ENCODE measurements at places on chromosomes 4 and X.

- DNase-seq = peak; percentile 43
These were observed 29.2 kb upstream of the ASMTL start for GRCh38 chrX:1481636-1482529.

- no peak for DNase-seq
These were observed 4.7 kb downstream of the LIMCH1 start for GRCh38 chr4:41542526-41543275.

- no peak for DNase-seq
These were observed 89.7 kb upstream of the NPNT start for GRCh38 chr4:105805501-105806120.

- DNase-seq = no peak
These were observed 569.3 kb upstream of the DIPK2B start for GRCh38 chrX:45769761-45770582.

- DNase-seq = no peak
These were observed 137.8 kb downstream of the UCHL1 start for GRCh38 chr4:41394481-41394894.

DNA sequence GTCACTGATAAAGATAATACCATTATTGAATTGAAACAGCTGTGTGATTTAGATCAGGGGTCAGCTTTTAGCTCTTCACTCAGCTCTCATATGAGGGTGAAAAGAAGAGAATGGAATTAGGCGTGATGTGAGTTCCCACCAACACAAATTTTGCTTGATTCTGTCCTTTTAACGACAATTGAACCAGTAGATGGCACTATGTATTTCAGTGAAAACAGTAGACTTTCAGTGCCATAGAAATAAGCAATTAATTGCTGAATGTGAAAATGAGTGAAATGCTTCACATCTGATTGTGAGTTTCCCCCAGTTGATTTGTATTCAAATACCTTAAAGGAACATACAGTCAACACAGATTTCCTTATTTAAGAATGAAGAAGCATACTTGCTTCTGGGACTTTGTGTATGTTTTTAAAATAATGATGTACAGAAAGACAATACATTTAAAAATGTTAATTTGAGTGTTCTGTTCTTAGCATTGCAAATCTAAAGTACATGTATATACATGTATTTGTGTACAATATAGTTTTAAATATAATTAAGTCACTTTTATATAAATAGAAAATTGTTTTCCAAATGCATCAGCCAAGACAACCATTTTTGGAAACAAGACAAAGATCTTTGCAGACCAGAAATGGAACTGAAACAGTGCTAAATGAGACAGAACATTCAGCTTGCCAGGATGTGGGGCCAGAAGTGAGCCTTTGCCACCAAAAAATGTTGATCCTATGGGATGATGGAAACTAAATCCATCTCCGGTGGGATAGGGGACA is 178.8 kb downstream of the SNCA start:
- DNase-seq = no peak

- DNase-seq = no peak
These were observed 432.5 kb upstream of the FGF16 start for GRCh38 chrX:77014377-77015372.

DNA sequence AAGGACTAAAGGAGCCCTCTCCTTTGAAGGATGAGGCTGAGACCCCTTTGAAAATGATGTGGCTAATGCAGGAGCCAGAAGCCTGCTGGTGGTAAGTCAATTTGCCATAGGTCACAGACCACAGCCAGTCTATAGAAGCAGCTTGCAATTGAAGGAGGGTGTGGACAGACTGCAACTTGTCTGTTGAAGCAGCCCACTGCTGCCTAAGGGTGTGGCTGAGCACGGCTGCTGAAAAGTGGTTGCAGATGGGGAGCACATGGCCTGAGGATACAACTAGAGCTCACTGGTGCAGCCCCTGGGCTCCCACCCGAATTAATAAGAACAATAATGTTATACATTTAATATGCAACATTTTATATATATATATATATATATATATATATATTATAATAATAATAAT is 11.4 kb upstream of the EXOC1L start:
- no peak for DNase-seq

DNA sequence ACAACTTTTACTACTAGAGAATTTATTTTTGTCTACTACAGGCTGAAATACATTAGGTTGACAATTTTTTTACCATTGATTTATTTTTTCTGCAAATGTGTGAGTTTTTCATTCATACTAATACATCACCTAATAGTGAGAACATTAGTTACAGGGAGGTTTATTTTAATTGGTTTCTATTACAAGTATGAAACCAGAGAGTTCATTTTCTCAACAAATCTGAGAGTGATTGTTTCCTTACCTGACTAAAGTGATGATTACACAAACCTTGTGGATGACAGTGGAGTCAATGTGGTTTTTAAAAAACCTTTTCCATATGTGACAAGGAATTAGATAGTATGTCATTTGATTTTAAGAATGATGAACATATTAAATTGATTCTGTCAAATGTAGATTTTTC is 227.4 kb downstream of the PALLD start:
- DNase-seq = no peak

GRCh38 chrX:40298069-40298468 is 200.3 kb upstream of the BCOR start:
- no peak for DNase-seq

DNA sequence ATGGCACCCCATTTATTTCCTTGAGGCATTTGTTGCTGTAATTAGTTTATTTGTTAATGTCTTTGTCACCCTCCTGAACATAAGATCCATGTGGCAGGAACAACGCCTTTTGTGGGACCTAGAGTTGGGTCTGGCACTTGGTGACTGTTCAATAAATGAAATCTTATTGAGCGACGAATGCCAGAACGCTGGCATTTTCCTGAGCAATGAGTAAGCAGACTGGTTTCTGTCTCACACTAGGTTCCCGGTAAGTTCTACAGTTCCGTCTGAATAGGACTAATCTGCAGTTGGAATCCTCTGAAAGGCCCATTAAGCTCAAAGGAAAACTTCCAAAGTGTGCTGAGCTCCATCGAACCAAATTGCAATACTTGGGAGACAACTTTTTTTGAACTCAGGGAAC is 49.2 kb downstream of the GATB start:
- no peak for DNase-seq

DNA sequence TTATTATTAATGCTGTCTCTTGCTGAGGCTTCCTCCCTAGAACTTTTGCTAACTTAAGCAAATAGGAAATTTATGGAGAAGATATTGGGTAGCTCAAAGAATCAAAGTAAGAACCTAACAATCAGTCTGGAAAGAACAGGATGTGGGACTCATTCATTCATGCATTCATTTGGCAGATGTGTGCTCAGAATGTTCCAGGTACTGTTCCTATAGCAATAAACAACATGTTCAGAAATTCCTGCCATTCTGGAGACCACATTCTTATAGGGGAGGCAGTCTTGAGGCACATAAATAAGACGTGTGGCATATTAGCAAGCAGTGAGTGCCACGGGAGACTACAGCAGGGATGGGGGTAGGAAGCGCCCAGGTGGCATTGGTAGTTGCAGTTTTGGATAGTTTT is 5.0 kb downstream of the GRK4 start:
- DNase-seq = no peak

- no peak for DNase-seq
These were observed 25.1 kb downstream of the PRSS12 start for GRCh38 chr4:118327554-118328241.

DNA sequence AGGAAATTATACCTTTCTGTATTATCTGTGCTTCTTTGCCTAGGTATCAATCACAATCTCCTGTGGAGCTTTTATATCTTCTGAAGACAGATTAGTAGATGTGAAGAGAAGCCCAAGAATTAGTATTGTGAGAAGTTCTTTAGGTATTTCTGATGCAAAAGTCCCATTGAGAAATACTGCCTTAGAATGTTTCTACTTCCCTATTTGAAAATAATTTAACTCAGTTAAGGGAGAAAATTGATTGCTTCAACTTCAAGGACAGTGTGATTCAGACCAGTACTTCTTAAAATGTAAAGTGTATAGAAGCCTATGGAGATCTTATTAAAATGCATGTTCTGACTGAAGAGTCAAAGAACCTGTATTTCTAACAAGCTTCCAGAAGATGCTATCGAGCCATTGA is 9.0 kb downstream of the EIF1AX start:
- no peak for DNase-seq

- no peak for DNase-seq
These were observed 340.7 kb downstream of the RAB28 start for GRCh38 chr4:13143222-13144070.

GRCh38 chrX:114582698-114583395 is 1.0 kb upstream of the HTR2C start:
- DNase-seq = no peak

DNA sequence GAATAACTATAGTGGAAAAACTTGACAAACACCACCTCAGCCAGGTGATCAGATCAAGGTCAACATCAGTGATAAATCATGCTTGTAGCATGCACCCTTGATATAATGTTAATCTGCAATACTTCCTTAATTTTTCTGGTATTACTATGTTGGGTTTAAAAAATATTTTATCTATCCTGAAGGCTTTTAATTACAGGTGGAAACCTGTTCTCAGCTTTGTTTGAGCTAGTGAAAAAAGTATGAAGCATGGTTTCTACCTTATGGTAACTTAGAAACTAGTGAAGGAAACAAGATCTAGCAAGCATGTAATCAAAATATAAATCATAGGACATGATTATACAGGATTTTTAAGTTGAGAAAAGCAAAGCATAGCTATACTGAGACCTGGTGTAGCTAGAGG is 26.6 kb downstream of the MAOA start:
- DNase-seq = no peak

DNA sequence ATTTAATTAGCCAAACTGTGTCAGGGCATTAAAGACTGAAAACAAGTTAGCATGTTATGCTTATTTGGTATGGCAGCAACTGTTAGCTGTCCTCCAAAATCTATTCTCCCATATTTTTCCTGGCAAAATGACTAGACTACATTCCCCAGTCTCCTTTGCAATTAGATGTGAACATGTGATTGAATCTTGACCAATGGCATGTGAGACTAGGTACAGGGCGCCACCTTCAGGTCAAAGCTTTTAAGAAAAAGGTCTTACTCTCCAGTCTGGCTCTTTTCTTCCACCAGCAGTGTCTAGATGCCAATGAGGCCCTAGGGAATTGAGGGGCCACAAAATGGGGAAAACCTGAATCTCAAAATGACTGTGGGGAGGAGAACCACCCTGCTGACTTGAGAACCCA is 408.2 kb downstream of the SMARCA1 start:
- no peak for DNase-seq

GRCh38 chr4:59249110-59249509 is 1951.0 kb upstream of the ADGRL3 start:
- DNase-seq = no peak

DNA sequence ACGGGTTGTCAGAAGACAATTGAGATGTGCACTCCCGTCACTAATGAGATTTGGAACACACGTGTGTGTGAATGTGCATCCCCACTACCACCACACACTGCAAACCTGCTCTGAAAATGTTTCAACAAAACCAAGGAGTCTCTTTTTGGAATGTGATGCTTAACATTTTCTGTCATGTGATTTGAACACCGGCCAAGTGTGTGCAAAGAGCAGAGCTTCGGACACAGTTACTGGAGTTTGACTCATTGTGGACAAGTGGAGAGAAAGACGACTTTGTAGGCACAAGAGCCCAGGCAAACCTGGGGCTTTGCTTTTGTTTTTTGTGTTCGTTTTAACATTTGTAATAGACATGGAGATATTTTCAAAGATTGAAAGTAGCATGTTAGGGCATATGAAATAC is 49.2 kb downstream of the CCKAR start:
- no peak for DNase-seq

DNA sequence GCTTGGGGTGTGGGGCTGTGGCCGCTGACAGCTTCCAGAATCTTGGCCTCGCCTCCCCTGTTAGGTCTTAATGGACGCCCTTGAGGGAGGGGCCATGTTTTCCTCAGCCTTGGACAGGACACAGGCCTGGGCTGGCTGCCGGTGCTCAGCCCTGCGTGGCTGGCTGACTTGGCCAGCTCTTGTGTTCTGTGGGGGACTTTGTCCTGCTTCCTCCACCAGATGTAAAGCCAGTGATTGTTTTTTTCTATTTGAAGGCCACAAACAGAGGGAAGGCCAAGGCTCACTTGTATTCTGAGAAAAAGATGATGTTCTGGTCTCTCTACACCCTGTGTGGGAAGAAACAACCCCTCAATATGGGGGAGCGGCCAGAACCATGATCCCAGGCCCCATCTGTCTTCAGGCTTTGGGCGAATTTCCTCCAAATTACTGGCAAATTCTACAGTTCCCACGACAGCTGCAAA is 71.3 kb downstream of the HTRA3 start:
- DNase-seq = no peak

- no peak for DNase-seq
These were observed 25.3 kb upstream of the GPC3 start for GRCh38 chrX:134010690-134011089.

- DNase-seq = no peak
These were observed 2.5 kb downstream of the CPEB2 start for GRCh38 chr4:15004739-15005301.

- DNase-seq = no peak
These were observed 342.4 kb downstream of the BCOR start for GRCh38 chrX:39755143-39756032.

DNA sequence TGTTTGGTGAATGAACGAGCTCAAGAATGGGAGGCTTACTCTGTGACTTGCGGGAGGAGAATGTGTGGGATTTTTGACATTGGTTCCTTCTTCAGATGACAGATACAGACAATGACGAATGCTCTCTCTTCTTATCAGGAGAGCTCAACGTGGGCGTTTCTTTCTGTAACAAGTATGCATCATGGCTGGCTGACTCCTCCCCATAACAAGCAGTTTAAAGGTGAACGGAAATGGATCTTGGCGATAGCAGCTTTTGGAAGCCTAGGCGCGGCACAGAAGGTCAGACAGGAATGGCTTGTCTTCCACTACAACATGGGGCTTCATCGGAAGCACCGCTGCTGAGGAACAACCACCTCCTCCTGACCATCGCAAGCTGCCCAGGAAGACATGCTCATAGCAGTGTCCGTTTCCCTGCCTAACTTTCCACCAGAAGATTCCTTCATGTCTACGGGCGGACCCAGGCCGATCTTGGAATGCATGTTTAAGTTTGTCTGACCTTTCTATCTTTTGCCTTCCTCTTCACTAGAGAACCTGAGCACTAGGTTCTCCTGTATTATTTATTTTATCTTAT is 18.3 kb upstream of the ACSL1 start:
- no peak for DNase-seq

DNA sequence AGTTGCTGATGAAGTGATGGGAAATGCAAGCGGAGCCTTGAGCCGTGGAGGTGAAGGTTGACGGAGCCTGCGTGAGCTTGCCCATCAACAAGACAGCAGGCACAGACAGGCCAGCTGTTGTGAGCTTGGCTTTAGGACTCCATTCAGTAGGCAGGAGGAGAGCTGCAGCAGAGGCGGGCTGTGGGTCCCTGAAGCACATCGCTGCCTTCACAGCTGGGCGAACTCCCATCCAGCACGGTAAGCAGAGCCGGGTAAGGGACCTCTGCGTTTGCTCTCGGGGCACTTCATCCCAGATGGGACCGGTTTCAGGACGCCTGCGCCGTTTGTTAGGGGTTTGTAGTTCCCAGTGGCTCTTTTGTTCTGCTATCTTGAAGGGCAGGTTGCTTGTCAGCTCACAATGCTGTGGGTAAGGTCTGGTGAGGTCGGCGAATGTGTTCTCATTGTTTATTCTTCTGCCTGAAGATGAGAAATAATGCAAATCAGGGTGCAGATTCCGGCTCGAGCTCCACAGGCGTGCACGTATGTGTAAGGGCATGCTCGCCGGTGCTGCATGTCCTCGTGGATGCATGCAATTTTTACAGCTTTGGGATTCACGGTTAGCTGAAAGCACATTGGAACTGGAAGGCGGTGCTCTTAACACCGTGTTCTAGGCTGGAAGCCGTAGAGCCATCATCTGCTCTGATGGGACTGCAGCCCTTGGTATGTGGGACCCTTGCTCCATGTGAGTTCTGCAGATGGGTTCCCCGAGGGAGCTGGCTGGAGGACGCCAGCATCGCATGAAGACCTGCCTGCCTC is 54.6 kb upstream of the CLDN34 start:
- DNase-seq = no peak
